ENCODE measurements at places on chromosomes 13 and 19. TPM values are rescaled to one million over a fixed set of nuclear protein-coding genes. Genes with fewer than 3 reads are reported as not detected.

SMIM17 gene
- 0.18 TPM for total RNA-seq

WDR62 gene
- total RNA-seq: 11.5 TPM

OR7C1 gene
- not detected for total RNA-seq

ZNF490 gene
- 2.3 TPM for total RNA-seq

AP3D1 gene
- total RNA-seq: 120 TPM

DNAAF3 gene
- 0.71 TPM for total RNA-seq

FPR1 gene
- total RNA-seq: not detected

KLK8 gene
- not detected for total RNA-seq

CHST8 gene
- 1.1 TPM for total RNA-seq

NLRP12 gene
- total RNA-seq: not detected

CABP5 gene
- total RNA-seq: not detected

PTH2 gene
- total RNA-seq: not detected

SBSN gene
- total RNA-seq: 1.4 TPM

CEACAM8 gene
- total RNA-seq: not detected

SLC25A30 gene
- 3.0 TPM for total RNA-seq

FXYD1 gene
- total RNA-seq: not detected

BCL2L12 gene
- total RNA-seq: 25.7 TPM

IGFL4 gene
- not detected for total RNA-seq

PRR36 gene
- total RNA-seq: not detected

MEIS3 gene
- 44.7 TPM for total RNA-seq

GFY gene
- total RNA-seq: not detected

CBLC gene
- 0.58 TPM for total RNA-seq

CCL25 gene
- total RNA-seq: not detected

PGLYRP1 gene
- total RNA-seq: not detected

CGB8 gene
- not detected for total RNA-seq

GYS1 gene
- 38.1 TPM for total RNA-seq

DDX39A gene
- total RNA-seq: 131 TPM

C19orf67 gene
- total RNA-seq: not detected

ZNF560 gene
- total RNA-seq: 0.53 TPM

FAM83E gene
- not detected for total RNA-seq

TMEM238 gene
- not detected for total RNA-seq
